Stimulated activated CD4-positive, alpha-beta T cell treated with anti-CD3 and anti-CD28 coated beads, TNF-alpha, amount 100 ng/mL, for 24 hours (primary cell): ENCODE measurements at places on chromosomes 16 and 17.
A peak's percentile ranks its signal among the peaks of the same experiment; 100 is the strongest.

DNA sequence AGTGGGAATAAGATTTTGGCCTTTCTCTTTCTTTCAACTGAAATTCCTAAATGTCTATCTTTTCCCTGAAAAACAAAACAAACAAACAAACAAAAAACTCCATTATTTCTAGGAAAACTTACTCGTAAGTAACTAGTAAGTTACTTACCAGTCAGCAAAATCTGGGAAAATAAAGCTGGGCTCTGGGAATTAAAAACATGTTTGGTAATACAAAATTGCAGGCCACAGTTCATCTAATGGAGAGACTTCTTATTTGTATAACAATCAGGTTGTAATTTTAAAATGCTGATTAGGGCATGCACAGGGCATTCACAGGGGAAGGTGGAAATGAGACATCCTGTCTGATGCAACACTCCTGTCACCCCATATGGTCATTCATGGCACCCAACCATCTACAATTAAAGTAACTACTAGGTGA, 3.8 kb upstream of the WIPI1 start:
- no peak for DNase-seq

- DNase-seq = no peak
These were observed 412.1 kb downstream of the CA10 start for GRCh38 chr17:51746421-51746820.

DNA sequence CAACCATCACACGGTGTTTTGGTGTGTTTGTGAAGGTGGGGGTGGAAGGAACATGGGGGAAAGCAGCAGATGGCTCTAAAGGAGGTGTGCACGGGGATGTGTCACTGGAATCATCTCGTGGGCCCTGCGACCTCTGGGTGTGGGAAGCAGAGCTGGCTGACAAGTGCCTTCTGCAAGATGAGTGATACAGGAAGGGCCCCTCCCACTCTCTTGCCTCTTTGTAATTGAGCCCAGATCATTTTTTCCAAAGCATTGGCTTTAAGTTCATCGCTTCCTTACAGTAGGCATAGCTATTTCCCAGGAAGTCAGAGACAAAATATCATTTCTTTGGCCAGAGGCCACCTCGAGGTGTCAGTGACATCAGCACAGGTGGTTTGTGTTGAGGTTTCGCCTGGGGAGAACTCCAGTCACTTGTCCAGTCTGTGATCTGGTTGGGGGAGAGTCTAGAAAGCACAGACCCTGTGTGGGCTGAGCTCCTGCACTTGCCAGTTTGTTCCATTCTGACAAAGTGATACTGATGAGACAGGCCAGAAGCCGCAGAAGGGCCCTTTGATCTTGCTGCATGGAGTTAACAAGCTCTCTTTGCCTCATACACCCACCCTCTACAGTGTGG, 20.6 kb upstream of the SNTB2 start:
- DNase-seq = peak; percentile 55

DNA sequence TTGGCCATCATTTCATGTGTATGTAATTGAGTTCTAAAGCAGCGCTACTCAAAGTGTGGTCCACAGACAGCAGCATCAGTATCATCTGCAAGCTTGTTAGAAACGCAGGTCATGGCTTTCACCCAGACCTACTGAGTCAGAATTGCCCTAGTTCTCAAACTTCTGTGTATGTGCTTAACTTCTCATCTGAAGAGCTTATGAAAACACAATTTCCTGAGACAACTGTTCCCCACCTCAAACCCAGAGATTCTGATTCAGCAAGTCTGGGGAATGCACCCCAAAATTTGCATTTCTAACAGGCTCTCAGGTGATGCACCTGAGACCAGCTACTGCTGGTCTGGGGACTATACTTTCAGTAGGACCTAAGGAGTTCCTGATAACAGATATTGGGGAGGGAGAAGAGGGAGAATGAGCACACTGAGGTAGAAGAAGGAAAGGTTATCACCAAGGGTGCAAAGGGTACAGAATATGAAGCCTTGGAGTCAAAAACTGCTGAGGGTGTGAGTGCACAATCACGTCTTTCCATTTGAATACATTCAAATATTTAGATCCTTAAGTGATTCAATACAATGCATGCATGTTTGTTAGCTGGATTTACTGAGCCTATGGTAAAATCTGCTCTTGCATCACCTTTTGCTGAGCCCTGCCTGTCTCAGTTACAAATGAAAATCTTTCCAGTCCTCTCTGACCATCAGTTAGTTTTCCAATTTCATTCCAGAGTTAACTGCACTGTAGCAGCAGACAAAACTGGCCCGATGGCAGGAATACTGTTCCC, 29.2 kb upstream of the SKAP1 start:
- DNase-seq = no peak

- DNase-seq = no peak
These were observed 10.1 kb downstream of the LITAF start for GRCh38 chr16:11576427-11577289.

- no peak for DNase-seq
These were observed 45.6 kb downstream of the RMI2 start for GRCh38 chr16:11390573-11391495.

GRCh38 chr16:50272687-50273381, 6.5 kb downstream of the ADCY7 start:
- no peak for DNase-seq

DNA sequence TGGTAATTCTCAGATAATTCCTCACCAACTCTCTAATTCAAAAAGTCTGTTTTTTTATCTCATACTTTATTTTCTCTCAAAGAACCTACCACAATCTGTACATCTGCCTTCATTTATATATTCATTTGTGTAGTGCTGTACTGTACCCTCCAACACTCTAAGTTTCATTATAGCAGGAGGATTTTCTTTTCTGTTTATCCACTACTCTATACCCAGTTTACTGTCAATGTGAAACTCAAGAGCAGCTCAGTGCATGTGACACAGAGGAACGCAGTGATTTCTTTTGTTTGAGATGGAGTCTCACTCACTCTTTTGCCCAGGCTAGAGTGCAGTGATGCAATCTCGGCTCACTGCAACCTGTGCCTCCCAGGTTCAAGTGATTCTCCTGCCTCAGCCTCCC, 117.8 kb downstream of the ADAMTS18 start:
- no peak for DNase-seq

DNA sequence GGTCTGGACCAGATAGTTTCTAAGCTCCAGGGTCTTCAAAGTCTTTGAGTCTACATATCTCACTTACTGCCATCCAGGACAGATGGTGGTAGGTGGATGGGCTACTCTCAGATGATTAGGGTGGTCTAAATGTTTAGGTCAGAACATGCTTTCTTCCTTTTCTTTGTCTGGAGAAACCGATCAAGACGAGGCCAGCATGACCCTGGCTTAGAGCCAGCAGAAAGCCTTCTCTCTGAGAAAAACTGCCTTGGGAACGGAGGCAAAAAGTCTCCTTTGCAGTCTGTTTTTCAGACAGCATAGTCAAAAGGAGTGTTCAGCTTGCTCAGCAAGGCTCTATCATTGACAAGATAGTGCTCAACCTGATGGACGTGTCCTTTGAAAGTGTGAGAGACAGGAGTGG, 48.8 kb downstream of the SPACA3 start:
- no peak for DNase-seq

GRCh38 chr17:17987187-17987896, 14.7 kb downstream of the DRC3 start:
- DNase-seq = no peak

- DNase-seq = no peak
These were observed 9.6 kb upstream of the GP2 start for GRCh38 chr16:20336955-20337354.

- DNase-seq = no peak
These were observed 4.4 kb downstream of the SCPEP1 start for GRCh38 chr17:56982312-56982711.

- no peak for DNase-seq
These were observed 97.9 kb downstream of the FOXL1 start for GRCh38 chr16:86676254-86676670.

DNA sequence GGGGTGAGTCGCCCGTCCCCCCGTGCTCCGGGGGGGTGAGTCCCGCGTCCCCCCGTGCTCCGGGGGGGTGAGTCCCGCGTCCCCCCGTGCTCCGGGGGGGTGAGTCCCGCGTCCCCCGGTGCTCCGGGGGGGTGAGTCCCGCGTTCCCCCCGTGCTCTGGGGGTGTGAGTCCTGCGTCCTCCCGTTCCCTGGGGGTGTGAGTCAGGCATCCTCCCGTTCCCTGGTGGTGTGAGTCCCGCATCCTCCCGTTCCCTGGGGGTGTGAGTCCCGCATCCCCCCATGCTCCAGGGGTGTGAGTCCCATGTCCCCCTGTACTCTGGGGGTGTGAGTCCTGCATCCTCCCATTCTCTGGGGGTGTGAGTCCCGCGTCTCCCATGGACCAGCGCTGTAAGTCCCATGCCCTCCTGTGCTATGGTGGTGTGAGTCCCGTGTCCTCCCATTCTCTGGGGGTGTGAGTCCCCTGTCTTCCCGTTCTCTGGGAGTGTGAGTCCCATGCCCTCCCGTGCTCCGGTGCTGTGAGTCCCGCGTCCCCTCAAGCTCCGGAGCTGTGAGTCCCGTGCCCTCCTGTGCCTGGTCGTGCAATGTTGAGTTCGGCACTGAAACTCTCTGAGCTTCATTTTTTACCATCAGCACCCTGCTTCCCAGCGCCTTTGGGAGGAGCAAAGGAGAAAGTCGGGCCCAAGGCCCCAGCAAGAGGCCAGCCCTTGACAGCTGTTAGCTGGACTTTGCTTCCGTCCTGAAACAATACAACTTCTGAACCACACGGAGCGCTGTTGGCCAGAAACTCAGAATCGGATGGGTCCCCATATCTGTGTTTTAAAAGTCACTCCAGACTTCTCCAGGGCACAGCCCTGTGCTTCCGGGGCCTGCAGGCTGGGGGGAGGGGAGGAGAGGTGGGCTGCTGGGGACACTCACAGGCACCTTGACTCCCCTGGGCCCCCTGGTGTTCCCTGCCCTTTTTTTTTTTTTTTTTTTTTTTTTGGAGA, 11.5 kb upstream of the ZC3H18 start:
- no peak for DNase-seq

DNA sequence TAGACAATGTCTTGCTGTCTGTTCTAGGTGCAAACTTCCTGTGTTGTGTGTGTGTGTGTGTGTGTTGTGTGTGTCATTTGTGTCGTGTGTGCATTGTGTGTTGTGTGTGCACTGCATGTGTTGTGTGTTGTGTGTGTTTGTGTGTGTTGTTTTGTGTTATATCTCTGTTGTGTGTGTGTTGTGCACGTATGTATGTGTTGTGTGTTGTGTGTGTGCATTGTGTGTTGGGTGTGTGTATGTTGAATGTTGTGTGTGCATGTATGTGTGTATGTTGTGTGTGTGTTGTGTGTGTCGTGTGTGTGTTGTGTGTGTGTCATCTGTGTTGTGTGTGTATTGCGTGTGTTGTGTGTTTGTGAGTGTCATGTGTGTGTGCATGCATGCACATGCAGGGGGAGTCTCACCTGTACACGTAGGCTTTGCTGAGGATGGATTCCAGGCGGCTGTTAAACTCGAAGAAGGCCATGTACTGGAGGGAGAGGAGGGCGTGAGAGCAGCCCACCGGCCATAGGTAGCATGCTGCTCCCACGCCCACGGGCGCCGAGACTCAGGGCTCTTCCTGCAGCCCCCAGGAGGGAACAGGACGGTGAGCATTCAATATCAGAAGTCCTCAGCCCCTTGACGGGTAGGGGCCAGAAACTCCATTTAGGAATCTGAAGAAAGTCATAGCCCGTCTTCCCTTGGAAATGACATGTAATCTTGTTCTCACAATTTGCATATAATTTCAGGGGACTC, 58.2 kb downstream of the CNGB1 start:
- no peak for DNase-seq
